ENCODE measurements at places on chromosomes 3 and 15. TPM values are rescaled to one million over a fixed set of nuclear protein-coding genes. Genes with fewer than 3 reads are reported as not detected.

The PDZRN3 gene
- 1.0 TPM for total RNA-seq

The MNS1 gene
- 1.3 TPM for total RNA-seq

The TMEM266 gene
- total RNA-seq = 1.3 TPM

DNA sequence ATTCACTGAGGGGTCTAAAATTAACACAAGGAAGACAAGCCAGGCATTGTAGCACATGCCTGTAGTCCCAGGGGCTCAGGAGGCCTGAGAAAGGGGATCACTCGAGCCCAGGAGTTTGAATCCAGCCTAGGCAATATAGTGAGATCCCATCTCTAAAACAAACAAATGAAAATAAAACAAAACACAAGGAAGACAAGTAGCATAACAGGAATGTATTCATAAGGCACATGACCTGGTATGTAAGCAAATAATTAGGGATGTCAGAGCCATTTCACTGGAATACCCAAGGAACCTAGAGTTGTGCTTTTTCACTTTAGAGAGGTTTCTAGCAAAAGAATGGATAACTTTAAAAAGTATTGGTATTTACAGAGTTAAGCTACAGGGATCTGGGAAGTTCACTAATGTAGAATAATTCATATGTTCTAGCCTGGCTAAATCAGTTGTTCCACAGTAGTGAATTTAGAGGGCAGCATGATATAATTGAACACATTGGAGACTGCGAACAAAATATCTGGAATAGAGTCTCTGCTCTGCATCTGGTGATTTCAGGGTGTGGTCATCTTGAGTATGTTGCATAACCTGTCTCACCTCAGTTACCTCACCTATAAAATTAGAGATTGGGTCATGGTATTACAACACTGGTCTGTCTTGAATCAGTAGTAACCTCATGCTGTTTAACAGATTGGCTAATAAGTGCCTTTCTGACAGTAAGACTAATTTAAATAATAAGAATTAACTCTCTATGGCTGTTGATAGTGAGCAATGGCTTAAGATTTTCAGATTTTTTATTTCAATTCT is 9.3 kb downstream of the GRAMD1C start:
- no peak for DNase-seq

GRCh38 chr3:4976109-4976508 is 3.1 kb upstream of the BHLHE40 start:
- no peak for DNase-seq

- DNase-seq = no peak
These were observed 304.6 kb upstream of the TBC1D5 start for GRCh38 chr3:18047052-18047451.

Measured in liver (tissue), 10 donors.